ENCODE measurements at places on chromosomes 5 and 9. TPM values are rescaled to one million over a fixed set of nuclear protein-coding genes. Genes with fewer than 3 reads are reported as not detected.

Gene CXCL14
- total RNA-seq: 1.3 TPM

Gene BTNL9
- 38.9 TPM for total RNA-seq

Gene CLIC3
- total RNA-seq: 2.7 TPM

Gene PDGFRB
- 47.0 TPM for total RNA-seq

Gene FBN2
- 23.5 TPM for total RNA-seq

Gene PAX5
- total RNA-seq: not detected

Gene TLX3
- not detected for total RNA-seq

GRCh38 chr5:32082701-32083100, 91.4 kb downstream of the GOLPH3 start:
- DNase-seq: no peak

- no peak for DNase-seq
Observed at GRCh38 chr5:91277093-91277626, 106.0 kb downstream of the ARRDC3 start.

DNA sequence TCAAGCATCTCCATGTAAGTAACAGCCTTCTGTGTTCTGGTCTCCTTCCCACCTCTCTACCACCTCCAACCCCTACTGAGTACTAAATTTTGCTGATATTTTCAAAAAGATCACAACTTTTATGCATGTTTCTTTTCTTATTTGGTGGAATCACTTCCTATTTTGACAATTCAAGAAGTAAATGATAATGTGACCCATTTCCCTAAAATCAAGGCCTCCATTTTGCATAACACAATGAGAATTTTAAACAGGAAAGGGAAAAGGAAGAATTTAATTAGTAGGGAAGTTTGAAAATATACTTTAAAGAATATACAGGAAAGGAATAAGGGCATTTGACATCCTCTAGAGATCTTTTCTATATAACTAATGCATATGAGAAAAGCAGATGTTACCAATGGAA, 212.9 kb upstream of the RASA1 start:
- DNase-seq: no peak

DNA sequence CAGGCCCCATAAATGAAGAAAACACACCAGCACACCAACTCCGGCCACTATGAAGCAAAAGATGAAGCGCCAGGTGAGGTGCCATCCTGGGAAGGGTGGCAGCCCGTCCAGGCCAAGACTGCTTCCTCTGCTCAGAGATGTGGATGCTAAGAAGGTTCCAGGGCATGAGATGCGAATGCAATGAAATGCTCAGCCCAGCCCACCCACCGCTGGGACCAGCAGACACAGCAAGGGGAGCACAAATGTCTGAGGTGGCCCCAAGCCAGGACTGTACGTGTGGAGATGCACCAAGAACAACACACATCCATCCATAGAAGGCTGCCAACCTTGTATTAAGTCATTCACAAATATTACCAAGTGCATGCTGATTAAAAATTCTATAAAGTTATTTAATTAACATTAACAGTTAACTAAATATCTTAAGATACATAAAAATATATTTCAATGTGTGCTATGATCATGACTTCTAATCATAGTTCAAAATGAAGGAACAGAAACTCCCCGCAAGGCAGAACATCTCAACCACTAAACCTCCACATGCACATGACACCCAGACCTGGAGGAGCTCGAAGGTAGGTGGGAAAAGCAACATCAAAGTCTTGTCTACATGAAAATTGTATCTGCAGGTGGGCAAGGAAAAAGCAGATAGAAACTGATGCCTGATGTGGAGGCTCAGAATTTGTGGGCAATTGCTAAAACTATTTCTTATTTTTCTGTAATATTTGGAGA, 43.7 kb downstream of the BICD2 start:
- no peak for DNase-seq

GRCh38 chr5:150109921-150110320, 23.6 kb upstream of the CSF1R start:
- DNase-seq: no peak

DNA sequence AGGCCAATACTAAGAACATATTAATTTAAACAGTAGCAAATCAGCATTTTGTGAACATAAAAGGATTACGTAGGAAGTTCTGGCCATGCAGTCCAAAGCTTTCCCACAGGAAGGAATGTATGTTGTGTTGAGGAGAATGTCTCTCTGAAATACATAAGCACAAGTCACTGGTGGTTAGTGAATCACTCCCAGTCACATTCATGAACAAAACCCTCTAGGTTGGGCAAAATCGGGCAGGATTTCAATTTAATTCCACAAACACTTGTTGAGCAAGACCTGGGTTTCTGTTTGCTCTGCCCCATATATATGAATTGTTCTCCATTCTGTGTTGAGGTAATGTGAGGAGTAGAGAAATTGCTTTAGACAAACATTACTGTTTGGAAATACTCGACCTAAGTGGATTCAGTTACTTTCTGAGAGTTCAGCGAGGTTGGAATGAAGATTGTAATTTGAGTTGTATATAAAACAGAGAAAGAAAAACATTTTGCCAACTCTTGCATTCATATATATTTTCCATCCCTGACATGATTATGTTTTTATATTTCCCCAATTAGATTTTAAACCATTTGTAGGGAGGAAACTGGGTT, 127.6 kb upstream of the RPS23 start:
- no peak for DNase-seq

DNA sequence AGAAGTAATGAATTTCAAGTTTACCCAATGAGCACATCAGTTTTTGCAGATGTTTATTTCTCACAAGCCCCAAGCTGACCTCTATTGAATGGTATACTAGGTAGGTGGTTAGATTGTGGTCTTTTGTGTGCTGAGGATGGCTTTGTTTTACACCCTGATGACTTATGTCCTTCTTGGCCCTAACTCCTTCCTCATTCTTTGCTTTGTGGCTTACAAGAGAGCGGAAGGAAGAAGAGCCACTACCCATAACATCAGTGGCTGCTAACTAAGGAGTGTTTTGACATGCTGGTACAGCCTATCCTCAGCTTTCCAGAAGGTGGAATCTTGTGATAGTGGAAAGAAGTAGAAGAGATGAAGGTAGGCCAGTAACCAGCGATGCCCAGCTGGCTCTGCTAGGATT, 85.7 kb upstream of the NTRK2 start:
- DNase-seq: no peak

DNA sequence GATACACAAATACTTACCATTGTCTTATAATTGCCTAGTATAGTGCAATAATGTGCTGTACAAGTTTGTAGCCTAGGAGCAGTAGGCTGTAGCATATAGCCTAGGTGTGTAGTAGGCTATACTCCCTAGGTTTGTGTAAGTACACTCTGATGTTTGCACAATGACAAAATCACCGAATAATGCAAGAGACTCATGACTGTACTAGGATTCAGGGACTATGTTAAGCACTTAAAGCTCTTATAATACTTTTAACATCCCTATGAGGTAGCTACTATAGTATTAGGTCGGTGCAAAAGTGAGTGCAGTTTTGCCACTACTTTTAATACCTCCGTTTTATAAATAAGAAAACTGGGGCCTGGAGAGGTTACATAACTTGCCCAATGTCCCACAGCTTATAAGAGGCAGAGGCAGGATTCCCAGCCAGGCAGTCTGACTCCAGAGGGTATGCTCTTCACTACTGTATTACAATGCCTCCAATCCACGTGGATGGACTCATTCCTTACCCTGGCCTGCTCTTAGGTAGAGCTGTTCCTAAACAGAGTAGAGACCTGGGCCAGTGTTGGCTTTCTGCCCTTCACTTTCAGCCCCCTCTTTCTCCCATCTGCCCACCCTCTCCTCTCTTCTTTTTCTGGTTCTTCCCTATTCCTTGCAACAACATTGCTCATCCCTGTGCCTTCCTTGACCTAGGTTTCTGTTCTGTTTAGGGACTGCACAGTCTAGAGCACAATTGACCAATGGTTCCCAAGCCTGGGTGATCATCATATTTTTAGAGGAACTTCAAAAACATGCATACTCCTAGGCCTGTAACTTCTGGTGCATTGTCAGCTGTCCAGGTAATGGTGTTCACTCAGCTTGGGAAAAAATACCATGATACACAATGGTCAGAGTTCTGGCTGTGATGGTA, 114.0 kb downstream of the CARTPT start:
- no peak for DNase-seq

DNA sequence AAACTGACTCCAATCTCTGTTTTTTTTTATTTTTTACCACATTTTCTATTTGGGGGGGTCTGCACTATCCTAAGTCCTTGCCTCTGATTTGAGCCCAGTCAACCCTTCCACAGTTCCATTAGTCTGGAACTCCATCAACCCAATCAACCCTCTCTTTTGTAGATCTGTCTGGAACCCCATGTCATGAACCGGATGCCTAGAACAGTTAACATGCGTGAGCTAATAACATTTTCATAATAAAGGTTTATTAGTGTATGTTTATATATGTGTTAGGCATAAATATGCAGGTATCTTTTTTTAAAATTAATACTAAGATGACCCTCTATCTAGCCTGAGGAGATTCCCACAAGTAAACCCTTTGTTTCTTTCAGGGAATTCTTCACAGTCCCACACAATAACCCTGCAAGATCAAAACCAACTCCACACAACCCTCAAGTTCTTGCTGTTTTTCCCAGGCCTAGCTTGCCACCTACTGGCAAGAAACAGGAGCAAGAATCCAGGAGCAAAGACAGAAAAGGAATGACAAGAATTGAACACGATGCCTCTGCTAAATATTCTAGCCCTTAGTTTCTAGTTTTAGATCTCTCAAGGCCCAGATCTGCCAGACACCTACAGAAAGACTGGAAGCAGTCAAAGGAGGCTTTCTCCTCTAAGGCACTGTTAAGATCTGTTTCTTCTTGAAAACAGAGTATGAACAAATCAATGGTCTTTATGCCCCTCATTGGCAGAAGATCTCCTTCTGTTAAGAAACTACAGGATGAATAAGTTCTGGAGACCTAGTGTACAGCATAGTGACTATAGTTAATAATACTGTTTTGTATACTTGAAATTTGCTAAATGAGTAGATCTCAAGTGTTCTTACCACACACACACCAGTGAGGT, 100.4 kb downstream of the TRIM36 start:
- DNase-seq: no peak

GRCh38 chr5:88693071-88693932, 189.7 kb downstream of the MEF2C start:
- DNase-seq: no peak

DNA sequence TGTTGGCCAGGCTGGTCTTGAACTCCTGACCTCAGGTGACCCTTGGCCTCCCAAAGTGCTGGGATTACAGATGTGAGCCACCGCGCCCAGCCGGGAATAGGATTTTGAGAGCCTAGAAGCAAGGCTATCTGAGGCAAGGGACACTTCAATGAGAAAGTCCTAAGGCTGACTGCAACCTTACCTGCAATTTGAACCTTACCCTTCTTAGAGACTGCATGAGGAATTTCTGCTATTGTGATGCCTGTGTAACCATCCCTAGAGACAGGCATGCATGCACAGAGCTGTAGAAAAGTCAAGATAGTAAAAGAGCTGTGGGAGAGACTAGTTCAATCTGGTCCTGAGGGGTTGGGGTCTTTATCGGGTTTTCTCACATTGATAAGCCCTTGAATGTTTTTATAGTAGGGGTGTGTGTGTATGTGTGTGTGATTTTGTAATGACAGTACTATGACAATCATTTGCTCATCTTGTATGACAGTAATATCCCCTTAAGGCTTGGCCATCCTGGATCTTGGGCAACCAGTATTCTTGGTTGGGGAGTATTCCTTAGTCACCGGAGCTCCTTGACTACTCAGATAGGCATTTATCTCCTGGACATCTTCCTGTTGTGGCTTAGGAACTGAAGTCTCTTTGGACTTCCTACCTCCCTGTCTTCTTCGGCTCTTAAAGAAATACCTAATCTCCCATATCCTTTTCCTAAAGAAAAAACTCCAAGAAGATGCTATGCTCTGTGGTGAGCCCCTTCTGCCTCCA, 11.2 kb downstream of the DNAJB5 start:
- no peak for DNase-seq

DNA sequence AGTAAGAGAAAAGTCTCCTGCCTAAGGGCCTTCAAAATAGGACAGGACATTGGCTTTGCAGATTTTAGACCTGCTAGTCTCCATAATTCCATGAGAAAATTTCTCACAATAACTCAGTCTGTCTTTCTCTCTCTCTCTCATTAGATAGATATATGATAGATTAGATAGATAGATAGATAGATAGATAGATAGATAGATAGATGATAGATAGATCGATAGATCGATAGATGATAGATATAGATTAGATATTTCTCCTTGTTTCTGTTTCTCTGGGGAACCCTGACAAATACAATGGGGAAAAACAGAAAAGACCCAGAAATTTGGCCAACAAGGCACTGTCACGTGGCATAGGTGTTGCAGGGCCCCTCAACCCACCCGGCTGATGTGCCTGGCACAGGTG, 84.4 kb upstream of the ALDH1B1 start:
- DNase-seq: no peak

DNA sequence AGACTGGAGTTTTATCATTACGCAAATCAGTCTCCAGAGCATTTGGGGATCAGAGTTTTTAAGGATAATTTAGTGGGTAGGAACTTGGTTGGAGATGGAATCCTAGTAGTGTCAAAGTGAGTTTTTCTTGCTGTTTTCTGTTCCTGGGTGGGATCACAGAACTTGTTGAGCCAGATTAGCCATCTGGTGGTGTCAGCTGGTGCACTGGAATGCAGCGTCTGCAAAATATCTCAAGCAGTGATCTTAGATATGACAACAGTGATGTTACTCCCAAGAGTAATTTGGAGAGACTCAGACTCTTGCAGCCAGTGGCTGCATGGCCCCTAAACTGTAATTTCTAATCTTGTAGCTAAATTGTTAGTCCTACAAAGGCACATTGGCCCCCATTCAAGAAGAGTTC, 1257.8 kb downstream of the MAT2B start:
- no peak for DNase-seq

DNA sequence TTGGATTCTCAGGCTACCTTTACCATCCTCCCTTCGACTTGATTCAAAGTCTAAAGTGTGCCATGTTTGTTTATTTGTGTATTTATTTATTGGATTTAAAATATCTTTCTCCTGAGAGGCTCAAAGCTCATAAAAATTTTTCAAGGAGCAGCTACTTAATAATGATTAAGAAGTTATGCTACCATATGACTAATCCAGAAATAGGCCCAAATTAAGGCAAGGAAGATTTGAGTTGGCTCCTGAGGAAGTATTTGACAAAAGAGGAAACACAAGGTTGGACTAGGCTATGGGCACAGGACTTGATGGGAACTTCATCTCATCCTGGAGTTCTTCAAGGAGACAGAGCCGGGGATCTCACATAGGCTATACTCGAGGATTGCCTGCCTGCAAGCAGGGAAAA, 22.4 kb upstream of the PPP2CA start:
- no peak for DNase-seq
